Muscle of arm (tissue), 14 donors: ENCODE measurements at places on chromosomes 5 and 9.

GRCh38 chr9:132216861-132217619 lies 55.2 kb downstream of the NTNG2 start:
- DNase-seq, result no peak

- no peak for DNase-seq
Observed at GRCh38 chr5:43104057-43104456, 16.7 kb upstream of the ZNF131 start.

- no peak for DNase-seq
Observed at GRCh38 chr9:2557693-2558092, 63.9 kb upstream of the VLDLR start.

DNA sequence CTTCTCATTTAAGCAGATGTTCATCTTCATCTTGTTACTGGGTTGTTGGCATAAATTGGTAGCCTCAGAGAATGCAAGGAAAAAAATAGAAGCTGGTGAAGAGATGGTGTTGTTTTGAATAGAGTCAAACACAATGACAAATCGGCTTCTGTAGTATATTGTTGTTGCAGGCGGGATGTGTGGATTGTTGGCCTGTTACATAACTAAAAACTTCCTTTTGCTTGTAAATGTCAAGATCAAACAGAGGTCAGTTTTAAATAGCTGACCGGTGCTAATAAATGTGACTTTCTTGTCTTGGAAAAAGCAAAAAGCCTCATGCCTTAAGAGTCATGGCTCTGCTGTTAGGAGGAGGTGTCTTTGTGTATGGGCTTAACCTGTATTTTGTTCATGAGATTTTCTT lies 59.2 kb downstream of the CCDC192 start:
- DNase-seq, result no peak
